Kidney epithelial cell (primary cell): ENCODE measurements at places on chromosomes 4 and X. TPM values are rescaled to one million over a fixed set of nuclear protein-coding genes. Genes with fewer than 3 reads are reported as not detected.

DNA sequence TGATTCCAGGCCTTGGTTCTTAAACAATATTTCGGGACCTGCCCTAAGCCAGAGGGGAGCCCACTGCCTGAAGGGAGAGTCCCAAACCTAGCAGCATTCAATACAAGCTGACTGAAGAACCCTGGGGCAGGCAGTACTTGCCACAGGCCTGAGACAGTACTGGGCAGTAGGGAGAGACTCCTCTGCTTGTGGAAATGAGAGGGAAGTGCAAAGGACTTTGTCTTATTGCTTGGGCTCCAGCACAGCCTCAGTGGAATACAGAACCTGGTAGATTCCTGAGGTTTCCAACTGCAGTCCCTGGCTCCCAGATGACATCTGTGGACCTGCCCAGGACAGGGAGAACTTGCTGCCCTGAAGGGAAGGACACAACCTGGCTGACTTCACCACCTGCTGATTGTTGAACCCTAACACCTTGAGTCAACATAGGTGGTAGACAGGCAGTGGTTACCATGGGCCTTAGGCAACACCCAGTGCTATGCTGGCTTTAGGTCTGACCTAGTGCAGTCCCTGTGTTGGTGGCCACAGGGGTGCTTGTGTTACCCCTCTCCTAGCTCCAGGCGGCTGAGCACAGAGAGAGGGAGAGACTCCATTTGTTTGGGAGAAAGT lies 20.3 kb upstream of the ABCG2 start:
- no peak for DNase-seq

DNA sequence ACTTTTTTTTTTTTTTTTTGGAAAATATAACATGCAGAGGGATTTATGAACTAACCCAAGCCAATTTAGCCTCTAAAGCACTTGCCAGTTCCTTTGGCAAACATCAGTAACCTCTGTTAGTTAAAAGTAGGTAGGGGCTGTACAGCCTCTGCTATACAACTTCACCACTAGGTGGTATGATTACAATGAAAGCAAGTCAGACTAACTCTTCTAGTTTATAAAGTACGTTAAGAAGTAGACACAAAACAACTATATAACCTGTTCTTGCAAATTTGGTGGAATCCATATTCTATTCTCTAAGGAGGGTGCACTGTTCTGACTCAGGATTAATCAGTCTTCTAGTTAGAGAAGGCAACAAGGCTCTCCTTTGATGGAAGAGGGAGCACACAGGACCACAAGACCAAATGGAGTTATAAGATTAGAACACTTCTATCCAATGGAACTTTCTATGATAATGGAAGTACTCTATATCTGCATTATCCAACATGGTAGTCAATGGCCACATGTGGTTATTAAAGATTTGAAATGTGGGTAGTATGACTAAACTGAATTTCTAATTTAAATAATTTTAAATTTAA lies 12.8 kb downstream of the AIMP1 start:
- no peak for DNase-seq

GRCh38 chr4:78693777-78694456 lies 82.2 kb upstream of the BMP2K start:
- DNase-seq: no peak

KIAA1210 gene
- total RNA-seq: not detected in 2 replicates

PAGE2B gene
- total RNA-seq: not detected in 2 replicates

MGST2 gene
- total RNA-seq: 29.8 and 35.8 TPM in 2 replicates
